ENCODE measurements at places on chromosomes 6 and 20.

GRCh38 chr6:6626187-6626586 is 37.7 kb downstream of the LY86 start:
- no peak for DNase-seq

DNA sequence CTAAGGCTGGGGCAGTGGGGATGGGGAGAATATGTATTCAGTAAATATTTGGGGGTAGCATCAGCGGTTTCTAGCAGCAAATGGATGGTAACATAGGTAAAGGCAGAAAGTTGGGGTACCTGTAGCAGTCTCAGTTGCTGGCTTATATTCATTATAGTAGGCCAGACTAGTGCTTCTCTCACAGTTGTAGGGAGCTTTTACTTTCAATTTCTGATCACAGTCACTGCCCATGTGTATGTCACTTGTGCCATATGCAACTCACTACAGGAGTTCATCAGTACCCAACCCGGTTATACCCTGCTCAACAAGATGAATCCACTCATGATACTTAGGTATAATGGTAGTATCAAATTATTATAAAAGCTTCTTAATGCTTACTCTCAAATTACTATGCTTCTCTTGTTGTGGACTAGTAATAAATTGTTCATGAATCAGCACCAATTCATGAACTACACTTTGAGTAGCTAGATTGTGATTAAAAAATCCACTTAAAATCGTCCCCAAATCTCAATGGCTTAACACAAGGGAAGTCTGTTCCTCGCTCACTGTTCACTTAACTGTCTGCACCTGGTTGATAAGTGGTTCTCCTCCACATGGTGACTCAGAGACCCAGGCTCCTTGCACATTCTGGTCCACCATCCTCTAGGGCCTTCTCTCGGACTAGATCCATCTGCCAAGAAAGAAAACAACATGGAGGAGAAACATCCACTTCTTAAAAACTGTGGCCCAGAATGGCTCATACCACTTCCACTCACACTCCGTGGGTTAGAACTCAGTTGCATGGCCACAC is 31.3 kb upstream of the MYLIP start:
- no peak for DNase-seq

DNA sequence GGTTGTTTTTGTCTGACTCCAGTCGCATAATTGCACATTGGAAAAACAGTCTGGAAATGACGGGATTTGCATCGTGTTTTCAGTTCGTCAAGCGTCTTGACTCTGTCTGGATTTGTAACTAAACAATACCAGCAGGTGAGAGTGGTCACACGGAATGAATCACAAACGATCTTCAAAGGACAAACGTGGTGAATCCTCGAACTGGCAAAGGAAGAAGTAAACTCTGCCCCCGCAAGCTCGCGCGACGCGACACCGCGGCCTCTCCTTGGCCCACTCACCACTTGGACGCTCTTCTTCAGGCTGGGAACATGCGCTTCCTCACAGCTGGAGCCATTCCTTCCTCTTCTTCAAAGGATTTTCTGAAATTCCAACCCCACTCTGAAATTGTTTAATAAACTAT is 352.6 kb downstream of the THBS2 start:
- no peak for DNase-seq

DNA sequence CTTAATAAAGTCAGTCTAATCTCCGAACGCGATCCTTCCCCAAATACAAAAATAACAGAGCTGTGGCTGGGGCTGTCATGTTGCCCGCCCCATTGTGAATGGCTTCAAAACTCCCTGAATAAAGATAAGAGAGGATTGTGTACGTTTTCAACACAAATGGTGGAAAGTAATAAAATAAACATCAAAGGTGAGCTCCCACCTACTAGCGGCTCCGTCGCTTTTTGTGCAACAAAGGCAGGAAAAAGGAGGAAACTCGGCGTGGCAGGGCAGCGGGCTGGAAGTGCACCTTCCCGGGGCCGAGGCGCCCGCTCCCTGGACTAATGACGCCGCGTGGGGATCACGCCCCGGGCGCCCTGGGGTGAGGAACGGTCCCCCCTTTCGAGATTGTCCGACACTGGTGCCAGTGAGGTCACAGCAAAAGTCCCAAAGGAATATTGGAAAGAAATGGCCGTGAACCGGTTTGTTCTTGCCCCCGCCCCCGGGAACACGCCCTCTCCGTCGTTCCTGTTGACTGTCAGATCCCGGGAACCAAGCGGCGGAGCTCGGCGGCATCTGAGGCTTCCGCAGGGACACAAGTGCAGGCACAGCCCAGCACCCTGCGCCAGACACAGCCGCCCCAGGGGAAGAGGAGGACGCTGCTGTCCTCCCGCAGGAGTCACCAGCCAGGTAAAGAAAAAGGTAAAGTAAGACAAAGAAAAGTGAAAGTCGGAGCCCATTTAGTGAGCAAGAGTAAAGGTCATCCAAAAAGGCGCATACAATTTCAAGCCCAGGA is 1.1 kb upstream of the FOXQ1 start:
- DNase-seq = no peak

DNA sequence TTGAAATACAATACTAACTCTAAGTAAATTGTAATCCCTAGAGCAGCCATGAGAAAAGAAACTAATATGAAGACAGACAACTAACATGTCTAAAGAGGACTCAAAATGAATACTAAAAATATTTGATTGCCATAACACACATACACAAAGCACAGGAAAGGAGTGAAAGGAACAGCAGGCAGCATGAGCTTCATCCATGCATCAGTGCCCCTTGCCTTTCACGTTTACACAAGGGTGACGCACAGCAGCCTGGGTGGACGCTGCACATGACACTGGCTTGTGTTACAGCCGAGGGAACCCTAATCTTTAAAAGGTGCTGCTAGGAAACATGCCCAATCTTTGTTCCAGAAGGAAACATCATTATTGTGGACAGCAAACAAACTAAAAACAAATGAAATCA is 123.5 kb downstream of the MAN1A1 start:
- no peak for DNase-seq

DNA sequence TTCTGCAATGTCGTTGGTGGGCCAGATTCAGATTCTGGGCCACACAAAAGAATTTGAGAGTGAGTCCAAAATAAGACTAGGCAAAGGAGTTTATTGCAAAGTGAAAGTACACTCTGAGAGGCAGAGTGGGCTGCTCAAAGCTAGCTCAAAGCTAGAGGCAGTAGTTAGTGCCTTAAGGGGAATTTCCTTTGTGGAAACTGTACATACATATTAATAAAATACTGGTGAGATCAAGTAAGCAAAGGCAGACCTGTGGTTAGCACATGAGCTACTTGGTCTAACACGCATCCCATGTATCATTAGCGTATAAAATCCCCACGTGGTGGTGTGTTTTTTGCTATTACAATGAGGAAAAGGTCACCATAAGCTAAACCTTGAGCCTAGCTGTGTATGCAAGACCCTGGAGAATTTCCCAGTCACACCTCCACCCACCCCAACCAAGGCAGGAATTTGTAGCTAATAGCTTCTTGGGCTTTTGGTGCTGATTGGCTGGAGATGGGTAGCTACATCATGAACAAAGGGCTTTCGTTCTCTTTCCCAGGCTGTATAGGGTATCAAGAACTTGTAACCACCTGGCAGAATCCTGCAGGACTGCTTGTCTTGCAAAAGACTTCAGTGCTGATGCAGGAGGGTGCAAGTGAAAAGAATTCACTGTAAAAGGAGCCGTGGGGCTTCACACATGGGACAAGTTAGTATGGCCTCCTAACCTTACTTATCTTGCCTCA is 14.7 kb upstream of the TRIM26 start:
- no peak for DNase-seq

DNA sequence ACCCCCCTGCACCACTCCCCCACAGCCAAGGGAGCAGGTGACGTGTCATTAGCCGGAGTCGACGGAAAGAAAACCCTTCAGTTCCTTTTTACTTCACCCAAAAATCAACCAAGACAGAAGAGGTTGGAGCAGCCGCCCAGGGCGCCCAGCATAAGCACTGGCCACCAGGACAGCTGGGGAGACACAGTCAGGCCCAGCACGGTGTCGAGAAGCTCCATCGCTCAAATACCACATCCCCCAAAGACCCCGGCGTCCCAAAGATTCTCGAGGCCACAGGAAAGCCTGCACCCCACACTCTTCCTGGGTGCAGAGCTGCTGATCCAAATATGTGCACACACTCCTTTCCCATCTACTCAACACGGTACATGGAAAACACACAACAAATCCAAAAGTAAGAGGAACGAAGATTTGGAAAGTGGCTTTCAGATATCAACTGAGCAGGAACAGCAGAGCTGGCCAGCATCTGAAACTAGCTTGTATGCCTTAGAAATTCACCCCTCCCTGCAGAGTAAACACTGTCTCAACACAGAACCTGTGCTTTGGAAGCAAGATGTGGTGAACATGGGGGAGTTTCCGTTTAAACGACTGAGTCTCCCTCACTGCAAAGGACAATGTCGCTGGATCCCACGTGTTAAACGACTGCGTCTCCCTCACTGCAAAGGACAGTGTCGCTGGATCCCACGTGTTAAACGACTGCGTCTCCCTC is 54.6 kb downstream of the DLL1 start:
- DNase-seq = no peak

DNA sequence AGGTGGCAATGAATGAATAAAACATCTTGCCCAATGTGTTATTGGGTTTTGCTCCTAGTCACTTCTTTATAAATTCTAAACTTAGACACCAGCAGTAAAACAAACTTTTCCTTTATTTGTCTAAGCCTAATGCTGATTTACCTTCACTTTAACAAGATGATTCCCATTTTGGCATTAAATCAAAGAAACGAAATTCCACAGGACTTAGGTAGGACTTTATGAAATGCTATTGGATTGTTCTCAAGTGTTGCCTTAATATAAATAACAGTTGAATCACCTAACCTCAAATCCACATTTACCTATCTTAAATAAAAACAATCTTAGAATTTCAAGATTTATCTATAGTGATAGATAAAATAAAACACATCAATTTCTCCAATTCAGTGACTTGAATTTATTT is 831.8 kb downstream of the EPHA7 start:
- no peak for DNase-seq

DNA sequence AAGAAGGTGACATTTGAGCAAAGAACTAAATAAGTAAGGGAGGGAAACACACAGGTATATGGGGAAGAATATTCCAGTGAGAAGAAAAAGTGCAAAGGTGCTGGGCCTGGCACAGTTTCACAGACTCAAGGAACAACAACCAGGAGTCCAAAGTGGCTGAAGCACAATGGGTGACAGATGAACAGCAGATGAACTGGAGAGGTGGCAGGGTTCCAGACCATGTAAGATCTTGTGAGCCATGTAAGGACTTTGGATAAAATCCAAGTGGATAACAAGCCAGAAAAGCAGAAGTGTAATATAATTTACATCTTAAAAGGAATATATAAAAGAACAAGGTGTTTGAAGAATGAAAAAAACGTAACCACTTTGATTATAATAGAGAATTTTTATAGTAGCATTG is 87.9 kb downstream of the MMS22L start:
- no peak for DNase-seq

- no peak for DNase-seq
Measured at GRCh38 chr6:19175023-19175422, 662.1 kb upstream of the ID4 start.

DNA sequence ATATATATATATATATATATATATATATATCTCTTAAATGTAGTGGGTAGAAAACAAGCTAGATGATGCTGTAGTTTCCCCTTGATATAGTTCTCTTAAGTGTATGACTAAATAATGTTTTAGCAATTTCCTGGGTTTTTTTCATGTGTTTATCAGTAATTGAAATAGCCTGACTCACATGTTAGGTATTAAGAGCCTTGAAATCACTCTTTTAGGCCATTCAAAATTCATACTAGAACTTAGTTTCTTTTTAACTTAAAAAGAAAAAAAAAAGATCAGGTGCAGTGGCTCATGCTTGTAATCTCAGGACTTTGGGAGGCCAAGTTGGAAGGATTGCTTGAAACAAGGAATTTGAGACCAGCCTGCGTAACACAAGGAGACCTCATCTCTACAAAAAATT is 44.1 kb downstream of the NKX2-4 start:
- no peak for DNase-seq

GRCh38 chr6:150991487-150991886 is 126.0 kb downstream of the MTHFD1L start:
- no peak for DNase-seq

DNA sequence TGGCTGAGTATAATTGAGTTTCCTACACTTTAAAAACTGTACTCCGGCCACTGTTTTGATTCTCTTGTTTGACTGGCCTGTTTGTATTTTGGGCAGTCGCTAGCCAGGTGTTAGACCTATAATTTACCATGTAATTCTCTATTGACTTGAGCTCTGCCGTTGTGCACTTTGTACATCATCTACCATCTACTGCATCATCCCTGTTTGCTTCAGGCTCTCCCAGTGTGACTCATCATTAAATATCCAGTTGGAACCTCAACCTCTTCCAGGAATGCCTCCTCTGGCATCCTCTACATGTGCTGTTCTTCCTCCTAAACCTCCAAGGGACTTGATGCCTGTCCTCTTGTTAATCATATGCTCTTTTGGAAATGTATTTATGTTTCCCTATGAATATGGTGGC is 72.3 kb downstream of the FARS2 start:
- DNase-seq = no peak

DNA sequence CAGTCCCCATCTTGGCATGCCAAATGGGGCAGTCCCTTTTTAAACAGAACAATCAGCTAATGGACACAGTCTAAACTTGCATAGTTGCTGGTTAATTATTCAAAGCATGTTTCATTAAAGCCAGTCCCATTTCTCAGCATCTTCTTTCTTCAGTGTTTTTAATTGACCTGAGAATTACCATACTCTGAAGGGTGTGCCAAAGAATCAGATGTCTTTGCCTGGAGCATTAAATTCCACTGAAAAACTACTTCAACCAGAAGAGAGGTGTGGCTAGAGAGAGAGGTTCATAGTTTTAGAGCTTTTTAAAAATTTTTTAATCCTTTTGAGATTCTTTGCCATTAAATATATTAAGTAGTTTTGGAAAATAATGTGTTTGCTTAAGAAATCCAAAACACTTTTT is 37.9 kb downstream of the SLC24A3 start:
- DNase-seq = no peak

- no peak for DNase-seq
Measured at GRCh38 chr6:10373642-10374359, 41.1 kb downstream of the TFAP2A start.

DNA sequence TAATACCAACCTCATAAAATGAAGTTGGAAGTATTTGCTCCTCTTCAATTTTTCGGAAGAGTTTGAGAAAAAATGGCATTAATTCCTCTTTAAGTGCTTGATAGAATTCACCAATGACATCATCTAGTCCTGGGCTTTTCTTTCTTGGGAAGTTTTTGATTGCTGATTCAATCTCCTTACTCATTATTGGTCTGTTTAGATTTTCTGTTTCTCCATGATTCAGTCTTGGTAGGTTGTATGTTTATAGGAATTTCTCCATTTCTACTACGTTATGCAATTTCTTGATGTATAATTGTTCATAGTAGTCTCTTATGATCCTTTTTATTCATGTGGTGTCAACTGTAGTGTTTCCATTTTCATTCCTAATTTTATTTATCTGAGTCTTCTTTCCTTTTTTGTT is 176.9 kb upstream of the PRND start:
- no peak for DNase-seq
